ENCODE measurements at places on chromosomes 16 and 17. TPM values are rescaled to one million over a fixed set of nuclear protein-coding genes. Genes with fewer than 3 reads are reported as not detected.

The CPD gene
- 78.0 TPM for total RNA-seq

The PTGES3L gene
- 2.2 TPM for total RNA-seq

The CTRB2 gene
- not detected for total RNA-seq

GRCh38 chr16:49458656-49459445 lies 85.2 kb downstream of the C16orf78 start:
- DNase-seq: no peak

DNA sequence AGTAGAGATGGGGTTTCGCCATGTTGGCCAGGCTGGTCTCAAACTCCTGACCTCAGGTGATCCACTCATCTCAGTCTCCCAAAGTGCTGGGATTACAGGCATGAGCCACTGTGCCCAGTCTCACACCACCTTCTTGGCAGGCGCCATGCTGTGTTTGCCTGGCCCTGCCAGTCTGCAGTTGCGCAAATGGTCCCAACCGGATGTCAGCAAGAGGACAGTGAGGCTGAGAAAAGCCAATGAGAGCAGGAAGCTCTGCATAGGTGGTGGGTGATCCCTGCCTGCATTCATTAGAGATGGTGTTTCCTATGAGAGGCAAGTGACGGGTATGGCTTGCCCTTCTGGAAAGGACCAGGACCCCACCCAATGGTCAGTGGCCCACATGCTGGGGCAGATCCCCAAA lies 59.3 kb downstream of the PECAM1 start:
- DNase-seq: no peak

The TMEM100 gene
- total RNA-seq: 0.36 TPM

DNA sequence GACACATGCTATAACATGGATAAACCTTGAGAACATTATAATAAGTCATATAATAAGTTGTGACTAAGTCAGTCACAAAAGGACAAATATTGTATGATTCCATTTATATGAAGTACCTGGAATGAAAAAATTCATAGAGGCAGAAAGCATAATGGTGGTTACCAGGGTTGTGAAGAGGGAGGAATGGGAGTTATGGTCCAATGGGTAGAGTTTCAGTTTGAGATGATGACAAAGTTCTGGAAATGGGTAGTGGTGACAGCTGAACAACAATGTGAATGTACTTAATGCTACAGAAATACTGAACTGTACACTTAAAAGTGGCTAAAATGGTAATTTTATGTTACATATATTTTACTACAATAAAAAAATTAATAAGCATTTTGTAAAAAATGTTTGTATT lies 49.7 kb downstream of the MYO1D start:
- no peak for DNase-seq

The PRSS53 gene
- 0.72 TPM for total RNA-seq

GRCh38 chr17:5419959-5420653 lies at the start of gene RPAIN:
Gene RPAIN (plus strand): TSS chr17:5420182. CDS start chr17:5420211, 29 bp downstream.
- DNase-seq: peak; percentile 80

The NOD2 gene
- not detected for total RNA-seq

The USH1G gene
- total RNA-seq: not detected

The KRTAP4-4 gene
- total RNA-seq: not detected

DNA sequence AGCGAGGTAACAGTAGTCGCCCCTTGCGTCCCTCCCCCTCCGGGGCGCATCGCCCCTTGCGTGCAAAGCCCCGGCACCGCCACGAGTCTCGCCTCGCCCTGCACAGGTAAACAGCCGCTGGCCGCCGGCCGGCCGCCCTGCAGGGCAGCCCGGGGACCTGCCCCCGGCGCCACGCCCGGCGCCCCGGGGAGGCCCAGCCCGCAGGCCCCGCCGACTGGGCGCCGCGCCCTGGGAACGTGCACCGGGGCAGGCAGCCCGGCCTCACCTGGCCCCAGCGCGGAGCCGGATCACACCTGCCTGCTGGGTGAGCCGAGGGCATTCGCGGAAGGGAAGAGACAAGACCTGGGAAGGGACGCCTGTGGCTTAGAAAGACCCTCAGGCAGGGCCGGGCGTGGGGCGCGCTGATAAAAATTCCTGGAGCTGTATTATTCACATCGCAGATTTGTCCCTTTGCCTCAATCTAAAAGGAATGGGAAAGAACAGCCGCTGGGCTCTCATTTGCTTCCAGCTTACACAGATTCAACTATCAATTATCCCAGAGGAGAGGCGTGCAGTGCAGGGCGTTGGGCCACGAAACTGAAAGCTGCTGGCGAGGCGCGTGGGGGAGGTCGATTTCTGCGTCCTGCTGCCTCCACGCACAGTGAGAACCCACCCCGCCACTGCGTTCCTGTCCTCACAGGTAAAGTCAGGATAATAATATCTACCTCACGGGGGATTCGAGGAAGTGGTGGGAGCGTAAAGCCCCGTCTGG lies 451.9 kb downstream of the SLC39A11 start:
- no peak for DNase-seq

- no peak for DNase-seq
Observed at GRCh38 chr17:8294814-8295316, 335 bp downstream of the SLC25A35 start.

DNA sequence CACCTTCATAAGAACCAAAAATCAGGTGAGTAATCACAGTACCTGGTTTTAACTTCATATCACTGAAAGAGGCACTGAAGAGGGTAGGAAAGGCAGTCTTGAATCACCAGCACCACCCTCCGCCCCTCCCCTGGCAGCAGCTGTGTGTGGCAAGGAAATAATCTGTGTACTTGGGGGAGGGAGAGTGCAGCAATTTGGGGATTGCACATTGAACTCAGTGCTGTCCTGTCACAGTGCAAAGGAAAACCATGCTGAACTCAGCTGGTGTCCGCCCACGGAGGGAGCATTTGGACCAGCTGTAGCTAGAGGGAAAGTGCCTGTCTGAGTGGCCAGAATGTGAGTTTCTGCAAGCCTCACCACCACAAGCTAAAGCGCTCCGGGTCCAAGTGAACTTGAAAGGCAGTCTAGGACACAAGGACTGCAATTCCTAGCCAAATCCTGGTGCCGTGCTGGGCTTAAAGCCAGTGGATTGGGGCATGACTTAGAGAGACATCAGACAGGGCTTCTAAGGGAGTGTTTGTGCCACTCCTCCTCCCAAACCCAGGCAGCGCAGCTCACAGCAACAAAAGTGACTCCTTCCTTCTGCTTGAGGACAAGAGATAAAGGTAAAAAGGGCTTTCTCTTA lies 39.7 kb upstream of the ALDH3A1 start:
- peak; percentile 6 for DNase-seq

DNA sequence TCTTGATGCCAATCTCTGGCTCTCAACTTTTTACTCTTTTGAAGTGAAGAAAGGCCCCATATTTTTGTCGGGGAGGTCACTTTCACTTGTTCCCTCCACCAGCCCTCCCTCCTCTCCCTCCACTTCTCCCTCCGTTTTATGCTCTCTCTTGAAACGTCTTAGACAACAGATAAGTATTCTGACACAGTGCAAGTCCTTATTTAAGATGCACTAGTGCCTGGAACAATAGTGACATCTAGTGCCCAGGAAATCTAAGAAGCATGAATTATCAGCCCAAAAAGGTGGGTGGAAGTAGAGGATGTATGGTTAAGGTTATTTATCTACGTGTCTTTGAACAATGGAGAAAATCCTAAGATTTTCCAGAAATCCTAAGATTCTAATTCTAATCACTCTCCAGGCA lies 17.9 kb downstream of the PSME3IP1 start:
- peak; percentile 83 for DNase-seq

The MRTFB gene
- total RNA-seq: 5.4 TPM

DNA sequence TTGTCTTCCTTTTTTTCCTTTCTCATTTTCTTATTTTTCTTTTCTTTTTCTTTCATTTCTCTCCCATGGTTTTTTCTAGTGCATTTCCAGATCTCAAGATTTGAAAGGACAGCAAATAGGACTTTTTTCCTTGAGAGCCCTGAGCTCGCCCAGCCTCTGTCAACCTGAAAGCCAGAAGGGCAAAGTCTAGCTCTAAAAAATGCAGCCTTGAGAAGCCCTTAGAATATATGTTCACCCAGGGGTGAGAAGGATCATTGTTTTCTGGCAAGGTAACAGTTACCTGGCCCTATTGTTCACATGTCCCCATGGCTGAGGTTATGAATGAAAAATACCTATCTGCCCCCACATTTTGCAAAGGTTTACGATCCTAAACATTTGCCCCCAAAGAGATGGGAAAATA lies 218.4 kb downstream of the IRX3 start:
- DNase-seq: no peak

DNA sequence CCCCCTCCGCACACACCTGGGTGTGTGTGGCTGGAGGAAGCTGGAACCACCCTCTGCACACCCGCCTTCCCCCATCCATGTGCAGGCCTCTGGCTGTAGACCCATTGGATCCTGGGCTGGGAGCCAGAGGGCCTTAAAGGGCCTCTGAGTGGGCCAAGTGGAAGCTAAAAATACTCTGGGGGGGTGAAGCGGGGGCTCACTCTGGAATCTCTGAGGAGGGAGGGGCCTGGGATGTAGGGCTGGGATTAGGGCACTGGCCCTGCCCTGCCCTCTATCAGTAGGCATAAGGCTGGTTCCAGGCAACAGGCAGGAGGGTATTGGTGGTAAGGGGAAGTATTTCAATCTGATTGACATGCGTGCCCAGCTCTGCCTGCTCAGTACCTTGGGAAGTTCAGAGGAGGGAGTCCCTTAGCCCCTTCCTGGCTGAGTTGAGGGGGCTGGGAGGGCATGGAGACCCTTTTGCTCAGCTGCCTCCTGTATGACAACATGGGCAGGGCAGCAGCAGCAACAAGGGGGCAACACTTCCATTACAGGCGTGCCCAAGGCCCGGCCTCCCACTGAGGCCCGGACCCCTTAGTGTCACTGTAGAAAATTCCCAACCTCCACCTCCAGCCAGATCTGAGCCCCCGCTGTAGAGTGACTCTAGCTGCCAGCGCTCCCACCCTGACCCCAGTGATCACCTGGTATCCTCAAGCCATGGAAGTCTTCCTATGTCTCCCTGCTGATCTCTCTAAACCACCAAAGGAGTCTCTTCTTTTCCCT lies 5.2 kb downstream of the ITGA3 start:
- DNase-seq: peak; percentile 75

- no peak for DNase-seq
Observed at GRCh38 chr16:1208239-1208830, 16.7 kb downstream of the TPSG1 start.

DNA sequence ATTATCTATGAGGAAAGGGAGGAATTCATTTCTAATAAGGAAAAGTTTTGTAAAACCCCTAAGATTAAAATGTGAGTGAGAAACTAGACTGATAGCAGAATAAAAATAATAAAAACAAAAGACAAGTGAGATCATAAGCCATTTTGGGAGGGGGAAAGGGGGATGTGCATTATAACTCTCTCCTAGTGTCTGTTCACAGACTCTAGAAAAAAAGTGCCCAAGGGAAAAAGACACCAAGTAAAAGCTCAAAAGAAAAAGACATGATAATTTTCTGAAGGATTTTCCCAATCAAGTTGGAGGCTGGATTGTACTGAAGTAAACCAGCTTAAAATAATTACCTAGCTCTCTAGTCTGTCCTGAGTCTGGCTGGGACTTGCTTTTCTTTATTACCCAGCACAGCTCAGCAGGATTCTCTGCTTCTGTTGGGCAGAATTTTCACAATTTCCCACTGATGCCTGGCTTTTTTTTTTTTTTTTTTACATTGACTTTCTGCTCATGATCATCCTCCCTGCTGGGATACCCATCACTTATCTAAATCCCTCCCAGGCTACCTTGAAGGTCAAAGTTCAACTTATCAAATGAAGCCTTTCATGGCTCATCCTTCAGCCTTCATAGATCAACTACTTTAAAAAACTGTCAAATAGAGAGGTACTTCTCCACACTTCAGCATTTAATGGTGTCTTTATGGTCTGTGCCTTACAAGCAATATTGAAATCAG lies 124.2 kb upstream of the KCNJ16 start:
- DNase-seq: no peak

- DNase-seq: no peak
Observed at GRCh38 chr16:325375-326145, 27.0 kb downstream of the AXIN1 start.

DNA sequence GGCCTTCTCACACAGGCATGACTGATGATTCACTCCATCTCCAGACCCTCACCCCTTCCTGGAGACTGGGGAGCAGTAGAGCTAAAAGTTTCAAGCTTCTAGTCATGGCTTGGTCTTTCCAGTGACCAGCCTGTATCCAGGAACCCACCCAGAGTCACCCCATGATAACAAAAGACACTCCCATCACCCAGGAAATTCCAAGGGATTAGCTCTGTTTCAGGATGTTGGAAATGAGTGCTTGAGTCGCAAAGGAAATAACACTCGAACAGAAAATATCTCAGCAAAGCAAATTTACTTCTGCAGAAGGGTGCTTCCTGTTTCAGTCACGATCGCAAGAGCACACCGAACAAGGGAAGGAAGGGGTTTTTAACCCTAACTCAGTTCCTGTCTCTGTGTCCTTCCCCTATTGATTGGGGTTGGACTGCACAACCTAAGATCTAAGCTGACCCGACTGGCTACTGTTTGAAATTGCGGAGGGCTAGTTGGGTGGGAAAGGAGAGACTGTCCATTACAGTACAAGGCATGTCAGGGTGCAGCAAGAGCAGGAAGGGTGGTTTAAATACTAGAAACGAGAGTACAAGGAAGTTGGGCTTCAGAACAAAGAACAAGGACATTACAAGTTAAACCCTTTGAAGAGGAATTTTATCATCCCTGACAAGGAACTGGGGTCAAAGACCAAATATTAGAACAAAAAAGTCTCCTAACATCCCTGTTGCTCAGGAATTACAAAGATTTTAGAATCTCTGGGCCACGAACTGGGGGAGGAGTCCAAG lies 224.4 kb upstream of the CACNG5 start:
- DNase-seq: no peak

- no peak for DNase-seq
Observed at GRCh38 chr17:34598161-34598776, 18.9 kb downstream of the TMEM132E start.

GRCh38 chr16:86505185-86505898 lies 5.0 kb upstream of the FOXF1 start:
- peak; percentile 55 for DNase-seq

The MYH11 gene
- under 0.01 TPM for total RNA-seq

DNA sequence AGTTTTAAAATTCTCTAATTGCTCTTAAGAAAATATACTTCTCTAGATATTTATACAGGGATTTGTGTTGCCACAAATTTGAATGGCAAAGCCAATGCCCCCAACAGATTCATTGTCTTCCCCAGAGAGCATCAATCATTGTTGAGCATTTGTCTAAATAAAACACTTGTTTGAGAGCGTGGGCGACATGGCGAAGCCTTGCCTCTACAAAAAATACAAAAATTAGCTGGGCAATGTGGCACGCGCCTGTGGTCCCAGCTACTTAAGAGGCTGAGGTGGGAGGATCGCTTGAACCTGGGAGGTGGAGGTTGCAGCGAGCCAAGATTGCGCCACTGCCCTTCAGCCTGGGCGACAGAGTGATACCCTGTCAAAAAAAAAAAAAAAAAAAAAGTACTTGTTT lies 13.4 kb upstream of the SRSF1 start:
- no peak for DNase-seq

DNA sequence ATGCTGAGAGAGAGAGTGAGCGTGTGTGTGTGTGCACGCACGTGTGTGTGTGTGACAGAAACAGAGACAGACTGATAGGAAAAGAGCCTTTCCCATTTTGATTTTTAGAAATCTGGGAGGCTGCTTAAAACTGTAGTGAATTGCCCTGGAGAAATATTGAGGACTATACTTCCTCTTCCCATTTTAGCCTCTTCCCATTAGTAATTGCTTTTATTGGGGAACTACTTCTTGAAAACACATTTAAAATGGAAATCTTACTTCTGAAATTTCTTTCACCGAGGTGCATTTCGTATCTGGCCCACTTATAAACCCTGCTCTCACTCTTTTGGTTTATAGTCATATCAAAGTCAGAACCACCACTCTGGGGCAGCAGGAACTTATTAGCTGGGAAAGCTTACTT lies 47.1 kb downstream of the NUP93 start:
- no peak for DNase-seq

- DNase-seq: no peak
Observed at GRCh38 chr16:78584213-78584860, 484.9 kb downstream of the WWOX start.

GRCh38 chr17:81681672-81682071 lies 1.9 kb downstream of the ARL16 start:
- no peak for DNase-seq

The CDH3 gene
- not detected for total RNA-seq

Data from IMR-90 (cell line).